Progenitor cell of endocrine pancreas (in vitro differentiated cells): ENCODE measurements at places on chromosomes 6 and 20. TPM values are rescaled to one million over a fixed set of nuclear protein-coding genes. Genes with fewer than 3 reads are reported as not detected.

GRCh38 chr20:62584671-62585460 is 57.4 kb upstream of the SLCO4A1 start:
- no peaks in the 10 kb centered on the region for H3K4me1 ChIP-seq
- no peak overlapping the region for H3K4me3 ChIP-seq
- no peak overlapping the region for H3K27ac ChIP-seq

DNA sequence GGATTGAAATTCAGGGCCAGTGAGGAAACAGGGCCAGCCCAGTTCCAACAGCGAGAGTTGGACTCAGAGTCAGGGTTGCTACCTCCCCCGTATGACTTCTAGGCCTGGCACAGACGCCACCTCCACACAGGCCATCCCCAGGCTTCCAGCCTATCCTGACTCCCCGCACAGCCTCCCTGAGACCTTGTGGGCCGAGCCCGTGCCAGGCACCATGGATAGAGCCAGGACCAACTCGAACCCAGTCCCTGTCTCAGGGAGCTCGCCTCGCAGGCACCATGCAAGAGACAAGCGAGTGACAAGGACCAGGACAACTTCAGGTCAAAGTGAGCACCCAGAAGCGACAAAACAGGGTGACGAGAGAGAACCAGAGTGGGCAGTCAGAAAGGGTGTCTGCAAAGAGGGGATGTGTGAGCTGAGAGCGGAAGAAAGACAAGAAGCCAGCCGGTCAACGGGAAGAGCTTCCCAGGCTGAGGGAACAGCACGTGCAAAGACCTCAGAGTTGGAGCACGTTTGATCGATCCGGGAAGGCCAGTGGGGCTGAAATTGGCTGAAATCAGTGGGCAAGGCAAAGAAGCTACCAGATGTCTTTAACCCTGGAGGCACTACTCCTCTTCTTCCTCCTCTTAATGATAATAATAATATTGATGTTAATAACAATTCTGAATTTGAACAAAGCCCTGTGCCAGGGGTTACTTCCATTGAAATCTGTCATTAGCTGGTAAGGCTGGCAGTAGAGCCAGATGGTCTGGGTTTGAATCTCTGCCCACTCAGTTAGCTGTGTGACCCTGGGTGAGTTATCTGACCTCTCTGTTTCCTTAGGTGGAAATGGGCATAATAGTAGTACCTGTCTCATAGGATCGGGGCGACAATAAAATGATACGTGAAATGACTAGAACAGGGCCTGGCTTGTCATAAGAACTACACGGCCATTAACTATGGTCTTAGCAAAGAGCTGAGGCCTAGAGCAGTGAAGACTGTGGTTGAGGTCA is 45.0 kb downstream of the KIAA1755 start:
- no peaks in the 10 kb centered on the region for H3K36me3 ChIP-seq
- H3K4me1 ChIP-seq = no peaks in the 10 kb centered on the region
- H3K27me3 ChIP-seq = peaks cover 4% of the 10 kb centered on the region
- no peak overlapping the region for H3K27ac ChIP-seq
- no peak overlapping the region for H3K4me3 ChIP-seq

DNA sequence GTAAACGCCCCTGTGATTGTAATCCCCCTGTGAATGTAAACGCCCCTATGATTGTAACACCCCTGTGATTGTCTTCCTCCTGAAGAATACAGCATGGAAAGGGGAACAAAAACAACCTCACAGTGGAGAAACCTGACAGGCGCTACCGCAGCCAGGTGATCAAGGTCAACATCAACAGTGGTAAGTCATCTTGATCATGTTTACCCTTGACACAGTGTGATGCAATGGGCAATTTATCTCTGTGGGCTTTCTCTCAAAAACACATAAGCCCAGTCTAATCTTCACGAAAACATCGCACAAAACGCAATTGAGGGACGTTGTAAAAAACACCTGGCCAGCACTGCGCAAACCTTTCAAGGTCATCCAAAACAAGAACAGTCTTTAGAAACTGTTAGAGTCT is 277.2 kb downstream of the PRKN start:
- no peaks in the 10 kb centered on the region for H3K27me3 ChIP-seq
- no peak for DNase-seq
- H3K4me1 ChIP-seq = peaks cover 4% of the 10 kb centered on the region
- no peak overlapping the region for H3K27ac ChIP-seq
- no peak overlapping the region for H3K4me3 ChIP-seq

GRCh38 chr20:47627540-47627939 is 125.9 kb downstream of the NCOA3 start:
- no peaks in the 10 kb centered on the region for H3K27me3 ChIP-seq
- no peak for DNase-seq
- H3K27ac ChIP-seq = no peak overlapping the region
- H3K36me3 ChIP-seq = peaks cover 7% of the 10 kb centered on the region

DNA sequence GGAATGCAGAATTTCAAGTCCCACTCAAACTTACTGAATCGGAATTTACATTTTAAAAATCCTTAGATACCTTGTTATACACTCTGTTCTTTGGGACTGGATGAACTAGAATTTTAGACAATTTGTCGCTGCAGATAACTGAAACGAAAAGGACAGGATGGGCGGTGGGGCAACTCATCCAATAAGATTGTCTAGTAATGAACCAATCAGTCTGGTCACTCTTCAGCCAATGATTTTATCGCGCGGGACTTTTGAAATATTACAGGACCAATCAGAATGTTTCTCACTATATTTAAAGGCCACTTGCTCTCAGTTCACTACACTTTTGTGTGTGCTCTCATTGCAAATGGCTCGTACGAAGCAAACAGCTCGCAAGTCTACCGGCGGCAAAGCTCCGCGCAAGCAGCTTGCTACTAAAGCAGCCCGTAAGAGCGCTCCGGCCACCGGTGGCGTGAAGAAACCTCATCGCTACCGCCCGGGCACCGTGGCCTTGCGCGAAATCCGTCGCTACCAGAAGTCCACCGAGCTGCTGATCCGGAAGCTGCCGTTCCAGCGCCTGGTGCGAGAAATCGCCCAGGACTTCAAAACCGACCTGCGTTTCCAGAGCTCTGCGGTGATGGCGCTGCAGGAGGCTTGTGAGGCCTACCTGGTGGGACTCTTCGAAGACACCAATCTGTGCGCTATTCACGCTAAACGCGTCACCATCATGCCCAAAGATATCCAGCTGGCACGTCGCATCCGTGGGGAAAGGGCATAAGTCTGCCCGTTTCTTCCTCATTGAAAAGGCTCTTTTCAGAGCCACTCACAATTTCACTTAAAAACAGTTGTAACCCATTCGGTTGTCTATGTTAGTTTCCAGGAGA is 41.9 kb upstream of the HFE start:
- no peaks in the 10 kb centered on the region for H3K27me3 ChIP-seq
- H3K4me3 ChIP-seq = no peak overlapping the region
- H3K4me1 ChIP-seq = peaks cover 8% of the 10 kb centered on the region
- DNase-seq = no peak

DNA sequence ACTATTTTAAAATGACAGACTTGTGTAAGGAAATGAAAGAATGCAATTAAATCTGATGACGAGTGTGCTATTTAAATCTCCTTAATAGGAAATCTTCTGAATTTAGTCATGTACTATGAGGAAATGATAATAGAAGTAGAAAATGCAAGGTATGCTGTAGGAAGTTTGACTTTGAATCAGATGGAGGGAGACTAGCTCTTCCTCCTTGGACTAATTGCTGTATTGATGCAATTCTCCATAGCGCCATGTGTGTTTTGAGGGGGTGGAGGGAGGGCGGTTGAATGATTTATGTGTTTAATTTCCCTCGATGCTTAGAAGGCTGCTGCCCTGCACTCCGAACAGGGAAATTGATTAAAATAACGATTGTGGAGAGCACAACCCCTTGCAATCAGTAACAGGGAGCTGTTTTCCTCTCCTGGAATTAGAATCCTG is 214.4 kb upstream of the PRND start:
- H3K4me3 ChIP-seq = no peak overlapping the region
- no peaks in the 10 kb centered on the region for H3K27me3 ChIP-seq
- DNase-seq = no peak
- H3K27ac ChIP-seq = peak overlapping the region; percentile 65
- H3K4me1 ChIP-seq = peaks cover 12% of the 10 kb centered on the region

DNA sequence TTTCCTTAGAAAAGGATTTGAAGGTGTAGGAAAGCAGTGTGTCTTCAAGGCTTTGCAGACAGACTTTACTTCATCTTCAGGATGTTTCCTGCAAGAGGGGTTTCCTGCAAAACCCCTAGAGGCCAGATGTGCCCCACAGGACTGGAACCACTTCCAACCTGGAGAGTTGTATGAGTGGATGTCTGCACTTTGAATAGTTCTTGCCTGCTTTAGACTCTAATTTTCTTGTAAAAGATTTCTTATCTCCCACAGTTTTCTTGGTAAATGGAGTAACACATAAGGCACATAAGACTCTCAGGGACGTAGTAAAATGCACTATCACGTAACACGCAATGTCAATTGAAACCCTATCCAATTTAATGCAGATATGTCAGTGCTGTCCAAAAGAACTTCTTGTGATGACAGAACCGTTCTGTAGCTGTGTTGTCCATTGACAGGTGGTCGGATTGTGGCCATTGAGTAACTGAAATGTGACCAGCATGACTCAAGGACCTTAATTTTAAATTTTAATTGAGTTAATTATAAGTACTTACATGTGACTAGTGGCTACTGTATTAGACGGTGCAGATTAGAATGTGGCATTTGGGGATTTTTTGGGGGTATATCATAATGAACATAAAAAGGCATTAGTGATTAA is 118.7 kb downstream of the JARID2 start:
- H3K36me3 ChIP-seq = no peaks in the 10 kb centered on the region
- DNase-seq = no peak
- H3K27me3 ChIP-seq = no peaks in the 10 kb centered on the region
- H3K27ac ChIP-seq = peak overlapping the region; percentile 62
- peaks cover 20% of the 10 kb centered on the region for H3K4me1 ChIP-seq

GRCh38 chr20:49381558-49382493 is 100.6 kb downstream of the KCNB1 start:
- no peaks in the 10 kb centered on the region for H3K4me1 ChIP-seq
- no peak overlapping the region for H3K4me3 ChIP-seq
- H3K27ac ChIP-seq = no peak overlapping the region
- no peak for DNase-seq

DNA sequence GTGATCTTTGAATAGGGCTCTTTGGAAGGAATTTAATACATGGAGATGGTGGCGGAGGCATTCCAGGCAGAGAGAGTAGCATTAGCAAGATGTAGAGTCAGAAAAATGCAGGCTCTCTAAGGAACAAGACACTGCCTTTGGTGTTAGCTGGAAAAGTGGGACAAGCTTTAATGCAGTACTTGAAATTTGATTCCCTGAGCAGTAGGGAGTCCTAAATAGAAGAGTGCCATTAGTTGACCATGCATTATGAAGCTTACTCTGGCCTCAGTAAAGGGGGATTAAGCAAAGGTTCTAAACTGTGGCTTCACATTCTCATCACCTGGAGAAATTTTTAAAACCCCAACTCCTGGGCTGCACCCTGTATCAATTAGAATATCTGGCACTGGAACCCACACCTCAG is 494.8 kb upstream of the SOX4 start:
- no peak for DNase-seq
- no peaks in the 10 kb centered on the region for H3K27me3 ChIP-seq
- H3K27ac ChIP-seq = peak overlapping the region; percentile 3
- peaks cover 47% of the 10 kb centered on the region for H3K4me1 ChIP-seq
- no peak overlapping the region for H3K4me3 ChIP-seq

DNA sequence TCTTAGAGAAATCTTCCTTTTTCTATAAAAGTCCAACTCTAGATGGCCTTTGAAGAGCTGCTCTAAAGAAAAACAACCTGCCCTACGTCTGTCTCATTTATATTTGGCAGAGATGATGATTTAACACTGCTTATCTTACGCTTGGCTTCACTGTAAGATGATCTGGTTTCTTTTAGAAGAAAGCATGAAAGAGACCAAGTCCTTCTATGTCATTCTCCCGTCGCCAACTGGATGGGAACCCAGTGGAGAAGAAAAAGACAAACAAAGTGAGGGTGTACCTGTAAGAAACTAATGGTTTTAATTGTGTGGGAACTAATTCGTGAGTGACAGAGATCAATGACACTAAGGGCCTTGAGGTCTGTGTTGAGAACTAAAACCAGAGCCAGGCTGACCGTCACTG is 92.8 kb downstream of the MBOAT1 start:
- H3K36me3 ChIP-seq = no peaks in the 10 kb centered on the region
- H3K4me1 ChIP-seq = peaks cover 14% of the 10 kb centered on the region
- no peak overlapping the region for H3K4me3 ChIP-seq
- peaks cover 3% of the 10 kb centered on the region for H3K27me3 ChIP-seq
- no peak for DNase-seq

GRCh38 chr6:13177664-13178063 is 150.7 kb downstream of the TBC1D7 start:
- H3K27ac ChIP-seq = no peak overlapping the region
- H3K36me3 ChIP-seq = no peaks in the 10 kb centered on the region
- H3K4me1 ChIP-seq = peaks cover 4% of the 10 kb centered on the region
- H3K27me3 ChIP-seq = peaks cover 10% of the 10 kb centered on the region

DNA sequence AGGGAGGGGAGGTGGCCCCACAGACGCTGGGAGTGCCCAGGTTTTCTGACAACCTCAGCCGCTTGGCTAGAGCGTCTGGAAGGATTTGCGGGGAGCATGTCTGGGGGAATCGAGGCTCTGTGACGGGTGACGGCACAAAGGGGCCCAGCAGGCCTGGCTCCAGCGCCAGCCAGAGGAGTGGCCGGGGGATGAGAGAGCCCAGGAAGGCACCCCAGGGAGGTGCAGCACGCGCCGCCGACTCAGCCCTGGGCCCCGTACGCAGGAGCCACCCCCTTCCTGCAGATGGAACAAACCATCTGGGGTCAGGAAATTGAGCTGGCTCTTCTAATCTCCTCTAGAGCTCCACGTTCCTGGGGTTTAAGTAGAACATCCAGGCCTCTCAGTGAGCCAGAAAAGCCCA is 5.9 kb upstream of the SLCO4A1 start:
- H3K27ac ChIP-seq = no peak overlapping the region
- H3K4me1 ChIP-seq = peaks cover 6% of the 10 kb centered on the region
- H3K36me3 ChIP-seq = no peaks in the 10 kb centered on the region

GRCh38 chr20:48541581-48542071 is 286.2 kb downstream of the PREX1 start:
- peaks cover 4% of the 10 kb centered on the region for H3K36me3 ChIP-seq
- H3K27me3 ChIP-seq = peaks cover 6% of the 10 kb centered on the region
- no peak overlapping the region for H3K27ac ChIP-seq
- no peak for DNase-seq

DTNBP1 gene
- 17.7 and 18.7 TPM in 2 replicates for total RNA-seq

SH3BGRL2 gene
- 47.4 and 49.1 TPM in 2 replicates for total RNA-seq

DLL1 gene
- 75.3 and 79.1 TPM in 2 replicates for total RNA-seq

TPBG gene
- 31.3 and 32.0 TPM in 2 replicates for total RNA-seq

ANGPT4 gene
- total RNA-seq = not detected in 2 replicates

ABRACL gene
- 71.6 and 80.1 TPM in 2 replicates for total RNA-seq

MUCL3 gene
- total RNA-seq = 0.05 TPM in 1 of 2 replicates, not detected in the other

GPX5 gene
- not detected in 2 replicates for total RNA-seq

CTCFL gene
- not detected in 2 replicates for total RNA-seq

TREM1 gene
- not detected in 2 replicates for total RNA-seq
